ENCODE measurements at places on chromosomes 5 and 9.

- DNase-seq: no peak
Observed at GRCh38 chr5:4159681-4160080, 564.0 kb downstream of the IRX1 start.

DNA sequence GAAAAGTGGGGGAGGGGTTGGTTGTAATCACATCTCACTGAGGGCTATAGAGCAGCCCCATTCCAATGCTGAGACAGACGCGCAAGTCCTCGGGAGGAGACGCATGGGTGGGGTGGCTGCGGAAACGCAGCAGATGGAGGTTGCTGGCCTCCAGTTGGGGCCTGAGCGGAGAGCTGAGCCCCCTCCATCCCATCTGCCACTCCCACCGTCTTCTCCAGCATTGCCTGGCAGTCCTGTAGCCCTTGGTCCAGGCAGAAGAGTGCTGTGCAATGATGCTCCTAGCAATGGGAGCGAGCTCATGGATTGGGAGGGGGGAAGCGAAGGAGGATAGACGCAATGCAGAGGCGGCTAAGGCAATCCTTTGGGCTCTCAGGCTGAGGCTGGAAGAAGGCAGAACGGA lies 79.4 kb upstream of the GLRA1 start:
- no peak for DNase-seq

- no peak for DNase-seq
Observed at GRCh38 chr5:119402555-119402954, 46.7 kb downstream of the TNFAIP8 start.

GRCh38 chr5:119357270-119357669 lies 1.5 kb downstream of the TNFAIP8 start:
- no peak for DNase-seq

DNA sequence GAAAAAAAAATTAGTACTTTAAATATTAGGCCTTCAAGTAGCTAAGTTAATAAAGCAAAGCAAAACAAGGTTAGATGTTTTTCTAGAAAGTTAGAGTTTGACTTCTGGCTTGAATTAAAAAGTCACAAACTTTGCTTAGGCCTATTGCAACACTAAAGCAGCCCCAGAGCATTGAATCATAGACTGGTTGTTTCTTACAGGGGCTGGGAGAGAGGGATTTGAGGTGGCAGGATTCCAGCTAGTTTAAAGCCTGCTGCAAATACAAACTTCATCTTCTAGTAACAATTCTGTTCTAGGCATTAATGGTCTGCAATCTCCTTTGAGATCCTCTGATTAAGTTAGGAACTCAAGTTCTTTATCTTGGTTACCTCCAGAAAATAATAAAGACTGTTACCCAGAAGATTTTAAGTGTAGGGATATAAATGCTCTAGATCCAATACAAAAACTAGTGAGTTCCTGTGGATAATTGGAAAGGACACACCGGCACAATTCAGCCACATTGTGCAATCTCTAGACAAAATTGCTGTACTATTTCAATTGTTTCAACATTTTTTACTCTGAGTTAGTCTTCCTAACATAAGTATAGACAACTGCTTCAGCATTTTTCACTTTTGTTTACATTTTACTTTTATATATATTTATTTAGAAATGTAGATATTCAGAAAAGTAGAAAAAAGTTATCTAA lies 12.6 kb downstream of the OR13C5 start:
- no peak for DNase-seq
